OCI-M1 (cell line): ENCODE measurements at places on chromosomes 3 and 15.

GRCh38 chr3:26596335-26596734, 26.2 kb upstream of the LRRC3B start:
- peak; percentile 95 for DNase-seq

DNA sequence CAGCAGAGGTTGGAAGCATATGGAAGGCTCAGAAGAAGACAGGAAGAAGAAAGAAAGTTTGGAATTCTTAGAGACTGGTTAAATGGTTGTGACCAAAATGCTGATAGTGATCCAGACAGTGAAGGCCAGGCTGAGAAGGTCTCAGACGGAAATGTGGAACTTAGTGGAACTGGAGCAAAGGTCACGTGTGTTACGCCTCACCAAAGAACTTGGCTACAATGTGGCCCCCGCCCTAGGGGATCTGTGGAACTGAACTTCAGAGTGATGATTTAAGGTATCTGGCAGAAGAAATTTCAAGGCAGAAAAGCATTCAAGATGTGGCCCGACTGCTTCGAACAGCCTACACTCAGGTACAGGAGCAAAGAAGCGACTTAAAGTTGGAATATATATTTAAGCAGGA, 83.1 kb downstream of the MYO5A start:
- no peak for DNase-seq

- no peak for DNase-seq
These were observed 34.1 kb upstream of the KLF13 start for GRCh38 chr15:31292391-31293015.

DNA sequence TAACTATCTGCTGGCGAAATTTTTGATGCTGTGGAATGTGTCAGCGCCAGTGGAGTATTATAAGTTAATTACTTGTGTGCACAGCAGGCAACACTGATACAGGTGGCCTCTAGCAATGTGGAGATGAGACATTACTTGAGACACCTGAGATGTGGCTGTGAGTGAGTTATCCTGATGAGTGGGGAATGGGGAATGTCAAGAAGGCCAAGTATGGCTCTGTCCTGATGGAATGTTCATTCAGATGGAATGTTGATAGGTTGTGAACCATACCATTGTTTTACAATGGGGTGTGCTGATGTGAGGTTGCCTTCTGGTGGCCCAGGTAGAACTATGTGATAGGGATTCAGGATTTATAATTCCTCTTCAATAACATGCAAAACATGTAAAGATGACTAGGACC, 404.8 kb downstream of the PTPRG start:
- DNase-seq = no peak

DNA sequence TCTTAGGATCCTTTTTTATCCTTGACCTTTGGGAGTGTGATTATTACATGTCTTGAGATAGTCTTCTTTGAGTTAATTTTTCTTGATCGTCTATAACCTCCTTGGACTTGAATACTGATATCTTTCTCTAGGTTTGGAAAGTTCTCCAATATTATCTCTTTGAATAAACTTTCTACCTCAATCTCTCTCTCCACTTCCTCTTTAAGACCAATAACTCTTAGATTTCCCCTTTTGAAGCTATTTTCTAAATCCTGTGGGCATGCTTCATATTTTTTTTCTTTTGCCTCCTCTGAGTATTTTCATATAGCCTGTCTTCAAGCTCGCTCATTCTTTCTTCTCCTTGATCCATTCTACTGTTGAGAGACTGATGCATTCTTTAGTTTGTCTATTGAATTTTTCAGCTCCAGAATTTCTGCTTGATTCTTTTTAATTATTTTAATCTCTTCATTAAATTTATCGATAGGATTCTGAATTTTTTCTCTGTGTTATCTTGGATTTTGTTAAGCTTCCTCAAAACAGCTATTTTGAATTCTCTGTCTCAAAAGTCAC, 12.1 kb downstream of the USF3 start:
- DNase-seq = peak; percentile 19

DNA sequence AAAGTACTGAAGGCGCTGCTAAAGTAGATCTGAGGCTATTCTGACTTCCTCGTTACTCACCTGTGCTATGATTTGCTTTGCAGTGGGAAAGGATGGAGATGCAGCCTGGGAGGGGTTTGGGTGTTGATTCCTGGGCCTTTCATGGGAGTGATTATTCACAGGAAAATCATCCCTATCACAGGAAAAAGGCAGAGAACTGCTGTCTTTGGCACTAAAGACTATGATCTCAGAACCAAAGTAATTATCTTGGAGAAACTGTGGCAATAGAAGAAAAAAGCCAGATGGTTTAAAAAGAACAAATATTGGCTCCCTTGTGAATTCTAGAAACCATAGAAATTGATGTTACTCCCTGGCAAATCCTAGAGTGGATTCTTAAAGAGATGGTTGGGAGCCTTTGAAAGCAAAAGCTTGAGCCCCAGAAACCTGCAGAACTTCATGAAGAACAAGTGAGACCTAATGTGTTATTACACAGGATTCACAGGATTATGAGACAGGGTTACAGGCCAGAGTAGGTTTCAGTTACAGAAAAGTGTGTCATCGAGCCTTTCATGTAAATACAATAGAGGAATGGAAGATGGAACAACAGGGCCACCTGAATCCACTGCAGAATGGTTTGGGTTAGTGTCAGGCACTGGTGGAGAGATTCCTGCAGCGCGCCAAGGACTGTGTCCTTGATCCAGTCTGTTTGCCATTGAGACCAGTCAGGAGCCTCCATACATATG, 85.7 kb downstream of the OXNAD1 start:
- DNase-seq = no peak

GRCh38 chr3:188660415-188660814, 506.5 kb downstream of the LPP start:
- DNase-seq = no peak

- no peak for DNase-seq
These were observed 19.3 kb upstream of the SNRK start for GRCh38 chr3:43266995-43267394.

DNA sequence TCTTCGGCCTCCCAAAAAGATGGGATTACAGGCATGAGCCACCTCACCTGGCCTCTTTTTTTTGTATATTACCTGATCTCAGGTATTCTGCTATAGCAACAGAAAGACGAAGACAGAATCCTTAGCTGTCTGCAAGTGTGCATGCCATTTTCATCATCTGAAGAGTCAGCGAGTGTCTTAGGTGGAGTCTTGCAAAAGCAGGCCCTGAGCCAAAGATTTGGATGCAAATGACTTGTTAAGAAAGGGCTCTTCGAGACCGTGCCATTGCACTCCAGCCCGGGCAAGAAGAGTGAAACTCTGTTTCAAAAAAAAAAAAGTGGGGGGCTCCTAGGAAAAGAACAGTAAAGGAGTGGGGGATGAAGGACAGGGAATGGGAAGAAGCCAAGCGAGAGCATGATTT, 10.2 kb upstream of the TRIM69 start:
- DNase-seq = no peak

DNA sequence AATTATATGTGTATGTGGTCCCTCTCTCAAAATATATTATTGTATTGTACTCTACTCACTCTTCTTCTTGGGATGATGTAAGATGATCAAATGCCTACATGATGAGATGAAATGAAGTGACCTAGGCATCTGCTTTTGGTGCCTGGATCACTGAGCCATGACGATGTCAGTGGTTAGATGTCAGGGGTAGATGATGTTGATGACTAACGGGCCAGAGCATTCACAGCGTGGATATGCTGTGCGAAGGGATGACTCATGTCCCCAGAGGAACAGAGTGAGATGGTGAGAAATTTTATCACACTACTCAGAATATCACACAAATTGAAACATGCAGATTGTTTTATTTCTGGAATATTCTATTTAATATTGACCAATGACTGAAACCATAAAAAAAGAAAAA, 233.9 kb upstream of the CADM2 start:
- DNase-seq = peak; percentile 64

DNA sequence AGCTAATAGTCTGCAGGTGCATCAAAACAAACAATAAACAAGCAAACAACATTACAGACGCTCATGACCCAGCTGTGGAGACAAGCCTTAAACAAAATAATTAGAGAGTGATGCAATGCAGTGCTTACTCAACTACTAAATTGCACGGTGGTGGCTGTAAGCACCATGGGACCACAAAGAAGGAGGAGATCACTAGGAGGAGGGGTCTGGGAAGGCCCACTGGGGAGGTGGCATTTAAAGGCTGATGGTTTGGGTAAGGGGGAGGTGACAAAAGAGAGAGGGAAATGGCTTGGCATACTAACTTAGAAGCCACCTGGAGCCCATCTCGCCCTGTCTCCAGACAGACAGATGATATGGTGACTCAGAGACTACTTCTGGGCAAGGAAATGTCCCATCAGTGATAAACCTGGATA, 516.7 kb downstream of the FOXP1 start:
- peak; percentile 27 for DNase-seq

GRCh38 chr3:122530164-122530563, 15.4 kb upstream of the KPNA1 start:
- DNase-seq = no peak

- DNase-seq = peak; percentile 51
These were observed 77.4 kb upstream of the PTPRG start for GRCh38 chr3:61483997-61484396.

- DNase-seq = no peak
These were observed 31.0 kb downstream of the RNU5B-1 start for GRCh38 chr15:65335278-65336055.

DNA sequence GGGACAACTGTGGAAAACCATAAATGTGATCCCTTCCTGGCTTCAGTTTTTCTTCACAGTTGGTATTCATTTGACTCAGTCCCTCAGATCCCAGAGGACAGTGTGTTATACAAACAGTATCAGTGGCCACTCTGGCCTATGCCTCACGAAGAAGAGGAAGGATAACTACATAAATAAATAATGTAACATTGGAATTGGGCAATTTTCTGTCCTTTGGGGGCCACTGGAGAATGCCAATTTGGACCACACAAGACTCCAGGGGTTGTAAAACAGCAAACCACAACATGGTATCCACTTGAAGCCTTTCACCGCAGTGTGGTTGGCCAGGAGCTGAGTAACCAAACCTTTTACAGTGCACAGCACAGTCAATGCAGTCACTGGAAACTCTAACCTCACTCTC, 1077.0 kb downstream of the ROBO2 start:
- no peak for DNase-seq

DNA sequence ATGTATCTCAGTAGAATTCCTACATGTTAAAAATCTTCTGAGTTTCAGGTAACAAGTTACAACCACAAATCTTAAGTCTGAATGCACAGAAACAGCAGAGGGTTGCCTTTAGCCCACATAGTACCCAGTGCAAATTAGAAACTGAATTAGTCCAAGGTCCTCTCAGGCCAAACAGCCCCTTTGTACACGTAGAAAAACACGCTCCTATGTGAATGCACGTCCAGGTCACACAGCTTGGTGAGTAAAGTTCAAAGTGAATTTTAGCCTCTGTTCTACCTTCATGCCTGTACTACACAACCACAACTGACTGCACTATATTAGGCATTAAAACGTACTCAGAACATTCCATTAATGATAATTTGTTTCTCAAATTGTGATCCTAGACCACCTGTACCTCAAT, 46.3 kb downstream of the GYG1 start:
- no peak for DNase-seq

DNA sequence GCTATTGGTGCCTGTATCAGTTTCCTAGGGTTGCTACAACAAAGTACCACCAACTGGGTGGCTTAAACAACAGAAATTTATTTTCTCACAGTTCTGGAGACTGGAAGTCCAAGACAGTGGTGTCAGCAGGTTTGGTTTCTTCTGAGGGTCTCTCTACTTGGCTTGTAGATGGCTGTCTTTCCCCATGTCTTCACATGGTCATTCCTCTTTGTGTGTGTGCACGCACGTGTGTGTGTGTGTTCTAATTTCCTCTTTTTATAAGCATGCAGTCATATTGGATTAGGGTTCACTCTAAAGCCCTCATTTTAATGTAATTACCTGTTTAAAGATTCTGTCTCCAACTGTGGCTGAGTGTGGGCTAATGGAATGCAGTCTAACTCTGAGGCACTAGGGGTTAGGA, 182.5 kb downstream of the SPATA16 start:
- no peak for DNase-seq

GRCh38 chr3:53350652-53351051, 3.3 kb upstream of the DCP1A start:
- DNase-seq = peak; percentile 96

DNA sequence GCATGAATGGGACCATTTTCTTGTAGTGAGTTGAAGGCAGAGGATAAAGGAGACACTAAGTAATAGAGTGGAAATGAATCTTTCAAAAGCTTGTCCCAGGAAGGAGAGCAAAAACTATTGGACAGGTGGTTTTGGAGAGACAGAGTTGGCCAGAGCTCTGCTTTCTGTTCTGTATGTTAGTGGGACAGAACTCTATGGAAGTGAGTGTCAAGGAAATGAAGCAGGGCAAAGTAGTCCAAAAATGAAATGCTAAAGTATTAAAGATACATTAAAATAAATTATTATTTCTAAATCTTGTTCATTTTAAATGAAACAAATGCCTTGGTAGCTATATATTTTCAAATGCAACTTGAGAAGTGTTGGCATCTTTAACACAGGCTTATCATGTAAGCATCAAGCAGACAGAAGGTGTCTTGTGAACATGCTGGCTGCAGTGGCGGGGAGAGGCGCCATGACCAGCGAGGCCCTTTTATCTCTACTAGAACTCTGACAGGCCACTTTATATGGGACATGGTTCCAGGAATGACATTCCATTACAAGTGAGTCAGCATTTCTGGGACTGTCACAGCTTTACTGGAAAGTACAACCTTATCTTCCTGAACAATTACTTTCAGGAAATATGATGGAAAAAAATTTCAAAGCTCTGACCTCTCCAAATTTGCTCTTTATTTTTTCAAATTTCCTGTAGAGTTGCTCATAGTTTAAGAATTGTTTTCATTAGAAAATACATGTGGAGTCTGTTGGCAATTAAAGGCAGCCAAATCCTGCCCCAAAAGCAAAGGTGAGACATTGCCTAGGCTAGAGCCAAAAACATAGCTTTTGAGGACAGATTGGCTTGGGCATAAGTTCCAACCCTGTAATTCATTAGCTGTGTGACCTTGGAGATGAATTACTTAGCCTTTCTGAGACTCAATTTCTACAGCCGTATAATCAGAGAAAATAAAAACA, 106.5 kb downstream of the ECT2 start:
- peak; percentile 38 for DNase-seq

DNA sequence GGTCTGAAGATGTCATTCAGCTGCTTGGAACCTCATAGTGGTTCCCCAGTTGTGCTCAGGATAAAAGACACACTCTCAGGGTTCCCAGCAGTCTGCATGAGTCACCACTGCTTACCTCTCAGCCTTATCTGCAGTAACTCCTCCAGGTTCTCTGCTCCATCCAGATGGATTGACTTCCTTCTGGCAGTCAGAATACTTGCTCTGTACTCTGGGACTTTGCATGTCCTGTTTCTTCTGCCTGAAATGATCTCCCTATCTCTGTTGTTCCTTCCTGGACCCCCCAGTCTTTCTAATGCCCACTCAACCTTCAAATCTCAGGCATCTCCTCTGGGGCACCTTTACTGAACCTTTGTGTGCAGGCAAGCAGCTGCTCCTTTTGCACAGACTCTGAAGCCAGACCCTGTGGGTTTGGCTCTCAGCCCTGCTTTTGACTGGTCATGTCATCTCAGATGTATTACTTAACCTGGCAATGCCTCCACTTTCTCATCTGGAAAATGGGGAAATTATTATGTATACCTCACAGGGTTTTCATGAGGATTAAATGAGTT, 38.4 kb downstream of the ITPR1 start:
- peak; percentile 86 for DNase-seq

- DNase-seq = no peak
These were observed 3.5 kb upstream of the POPDC2 start for GRCh38 chr3:119663885-119664284.
